Left renal cortex interstitium (tissue), 4 donors: ENCODE measurements at places on chromosomes 2 and 18.

DNA sequence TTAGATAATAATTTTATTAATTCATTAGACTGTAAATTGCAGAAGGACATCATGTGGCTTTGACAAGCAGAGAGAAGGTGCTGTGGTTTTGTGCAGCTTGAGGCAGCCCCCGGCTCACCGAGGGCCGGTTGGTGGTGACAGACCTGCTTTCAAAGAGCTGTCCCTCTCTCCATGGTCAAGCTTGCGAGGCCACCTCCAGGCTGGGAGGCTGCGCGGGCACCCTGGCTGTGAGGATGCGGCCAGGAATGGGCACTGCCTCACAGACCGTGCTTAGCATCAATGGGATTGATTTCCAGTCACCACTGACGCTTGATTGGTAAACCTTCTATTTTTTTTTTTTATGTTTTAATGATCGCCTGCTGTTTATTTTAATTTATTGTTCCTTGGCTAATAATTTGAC, 690.9 kb downstream of the GALR1 start:
- no peak for DNase-seq

- no peak for DNase-seq
Measured at GRCh38 chr2:55768991-55769390, 75.3 kb upstream of the PNPT1 start.

DNA sequence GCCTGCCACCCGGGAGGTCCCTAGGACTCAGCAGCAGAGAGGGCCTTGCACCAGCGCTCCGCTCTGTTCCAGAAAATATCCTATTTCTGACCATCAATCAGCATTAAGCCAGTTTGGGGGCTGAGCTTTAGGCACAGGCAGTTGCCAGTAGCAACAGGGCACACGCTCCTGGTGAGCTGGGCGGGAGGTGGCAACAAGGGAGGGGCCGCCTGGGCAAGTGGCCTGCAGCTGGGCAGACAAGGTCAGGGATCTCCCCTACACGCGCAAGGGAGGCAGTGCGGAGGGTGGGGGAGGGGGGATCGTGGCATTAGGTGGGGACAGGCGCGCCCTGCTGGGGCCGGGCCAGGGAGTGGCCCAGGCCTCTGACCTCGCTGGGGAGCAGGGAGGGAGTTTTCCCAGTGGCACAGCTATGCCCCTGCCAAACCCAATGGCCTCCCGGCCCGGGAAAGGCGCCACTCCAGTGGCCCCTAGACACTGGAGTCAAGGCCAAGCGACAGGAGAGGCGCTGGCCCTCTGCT, 302.8 kb downstream of the NCKAP5 start:
- DNase-seq, result no peak

- DNase-seq, result no peak
Measured at GRCh38 chr18:35658112-35658511, 76.6 kb downstream of the GALNT1 start.

GRCh38 chr2:30422444-30423040, 24.5 kb upstream of the LCLAT1 start:
- DNase-seq, result no peak

DNA sequence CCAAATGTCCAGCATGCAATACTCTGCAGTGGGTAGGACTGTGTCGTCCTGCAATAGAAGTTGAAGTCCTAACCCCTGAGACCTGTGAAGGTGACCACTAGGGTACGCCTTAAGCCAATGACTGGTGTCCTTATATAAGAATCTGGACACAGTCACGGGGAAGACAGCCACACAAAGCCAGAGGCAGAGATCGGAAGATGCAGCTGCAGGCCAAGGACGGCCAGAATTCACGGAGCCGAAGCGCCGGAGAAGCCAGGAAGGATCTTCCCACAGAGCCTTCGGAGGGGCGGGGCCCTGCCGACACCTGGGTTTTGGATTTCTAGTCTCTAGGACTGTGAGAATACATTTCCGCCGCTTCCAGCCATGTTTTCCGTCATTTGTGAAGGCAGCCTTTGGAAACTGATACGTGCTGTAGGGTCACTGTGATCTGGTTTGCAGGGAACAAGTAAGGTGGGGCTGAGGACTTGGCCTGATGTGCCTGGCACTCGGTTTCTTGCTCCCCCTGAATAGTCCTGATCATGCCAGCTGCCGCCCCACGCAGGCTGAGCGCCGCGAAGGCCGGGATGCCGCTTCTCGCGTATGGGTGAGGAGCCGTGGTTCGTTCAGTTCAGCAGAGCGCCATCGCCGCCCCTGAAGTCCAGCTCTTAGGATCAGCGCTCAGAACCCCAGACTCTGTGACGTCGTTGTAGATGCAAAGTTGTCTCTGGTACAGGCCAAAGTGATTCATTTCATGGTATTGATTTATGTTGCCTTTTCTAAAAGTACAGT, 38.7 kb downstream of the PTGR3 start:
- DNase-seq, result no peak
